Cardiac septum (tissue), 1 donor: ENCODE measurements at places on chromosomes 1 and 21.

DNA sequence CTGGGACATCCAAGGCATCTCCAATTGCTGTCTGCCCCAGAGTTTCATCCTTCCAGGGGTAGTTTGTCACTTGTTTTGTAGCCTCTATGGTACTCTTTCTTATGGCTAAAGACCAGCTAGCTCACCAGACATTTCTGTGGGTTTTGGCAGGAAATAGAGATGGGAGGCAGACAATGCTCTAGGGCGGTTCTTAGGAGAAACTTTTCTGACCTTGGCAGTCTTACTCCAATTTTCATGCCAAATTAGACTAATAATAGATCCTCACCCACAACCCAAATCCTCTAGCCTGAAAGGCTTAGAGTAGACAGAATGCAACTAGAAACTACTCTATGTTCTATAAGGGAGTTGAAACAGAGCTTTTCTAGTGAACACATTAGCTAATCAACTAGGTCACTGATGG, 69.8 kb downstream of the LRIG2 start:
- DNase-seq = no peak

DNA sequence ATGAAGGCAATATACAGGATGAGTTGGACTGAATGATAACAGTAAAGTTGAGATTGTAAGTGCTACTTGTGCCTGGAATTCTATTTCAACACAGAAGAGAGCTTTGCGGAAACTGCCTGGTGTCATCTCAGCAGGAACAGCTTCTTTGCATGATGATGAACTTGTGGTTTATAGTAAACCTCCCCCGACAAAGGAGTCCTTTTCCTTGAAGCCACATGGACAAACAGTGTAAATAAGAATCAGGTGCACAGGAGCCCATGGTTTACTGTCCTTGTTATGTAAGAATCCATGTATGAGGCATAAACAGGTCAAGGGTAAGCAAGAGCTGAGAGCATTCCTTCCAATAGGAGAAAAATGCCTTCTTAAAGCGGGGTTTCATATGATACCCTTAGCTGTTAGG, 66.2 kb downstream of the PCNX2 start:
- DNase-seq = no peak

DNA sequence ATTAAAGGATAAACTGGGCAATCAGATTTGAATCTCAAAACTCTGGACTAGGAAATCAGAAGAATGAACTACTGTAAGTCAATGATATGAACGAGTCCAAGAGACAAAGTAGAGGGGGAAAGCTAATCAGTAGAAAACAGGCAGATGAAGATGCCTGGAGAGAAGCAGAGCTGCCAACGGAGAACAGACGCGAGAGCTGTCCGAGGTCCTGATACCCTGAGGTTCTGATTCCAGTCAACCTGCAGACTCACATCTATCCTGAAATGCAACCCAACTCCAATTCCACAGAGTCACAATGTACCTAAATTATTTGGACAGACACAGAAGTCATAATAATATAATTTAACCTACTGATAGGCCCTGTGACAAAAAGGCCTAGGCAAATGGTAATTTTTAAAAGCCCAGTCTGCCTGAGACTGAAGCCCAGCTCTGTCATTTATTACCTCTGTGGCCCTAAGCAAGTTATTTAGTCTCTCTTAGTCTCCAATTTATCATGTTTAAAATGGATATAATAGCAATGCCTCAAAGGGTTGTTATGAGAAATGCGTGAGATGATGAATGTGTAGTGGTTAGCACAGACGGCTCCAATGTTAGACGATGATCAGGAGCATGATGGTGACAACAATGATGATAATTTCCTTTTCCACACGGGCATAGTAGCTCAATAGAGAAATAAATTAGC, 33.4 kb downstream of the RGS7 start:
- no peak for DNase-seq

GRCh38 chr1:38014724-38015424, 2.3 kb downstream of the UTP11 start:
- DNase-seq = peak; percentile 39

- no peak for DNase-seq
Measured at GRCh38 chr1:48261881-48262400, 39.4 kb downstream of the SLC5A9 start.

DNA sequence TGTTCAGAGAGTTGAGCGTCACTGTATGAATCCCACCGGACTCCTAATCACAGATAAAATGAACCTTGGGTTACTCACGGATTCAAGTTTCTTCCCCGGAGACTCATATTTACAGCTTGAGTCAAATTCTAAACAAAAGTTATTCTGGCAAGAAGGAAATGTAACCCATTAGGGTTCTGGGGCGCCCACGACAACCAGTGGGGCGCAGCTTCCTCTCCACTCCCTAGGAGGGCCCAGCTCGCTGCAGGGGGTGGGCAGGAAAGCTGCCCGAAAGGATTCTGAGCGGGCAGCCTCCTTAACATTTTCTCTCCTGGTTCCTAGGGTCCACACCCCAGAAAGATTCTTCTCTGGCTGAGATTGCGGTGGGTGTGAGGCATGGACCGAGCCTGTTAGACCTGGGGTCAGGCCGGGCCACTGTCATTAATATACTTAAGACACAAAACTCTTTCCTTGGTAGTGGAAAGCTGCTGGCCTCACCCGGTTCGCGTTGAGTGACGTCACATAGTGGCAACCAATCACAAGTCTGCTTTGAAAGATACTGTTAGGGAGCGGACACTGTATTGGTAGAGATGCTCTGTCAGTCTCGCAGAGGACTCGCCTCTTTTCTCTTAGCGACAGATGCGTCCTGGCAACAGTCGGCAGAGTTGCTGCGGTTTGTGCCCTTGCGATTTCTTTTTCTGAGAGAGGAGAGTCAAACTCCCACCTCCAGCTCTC, 13.6 kb upstream of the MCOLN3 start:
- DNase-seq = peak; percentile 90

DNA sequence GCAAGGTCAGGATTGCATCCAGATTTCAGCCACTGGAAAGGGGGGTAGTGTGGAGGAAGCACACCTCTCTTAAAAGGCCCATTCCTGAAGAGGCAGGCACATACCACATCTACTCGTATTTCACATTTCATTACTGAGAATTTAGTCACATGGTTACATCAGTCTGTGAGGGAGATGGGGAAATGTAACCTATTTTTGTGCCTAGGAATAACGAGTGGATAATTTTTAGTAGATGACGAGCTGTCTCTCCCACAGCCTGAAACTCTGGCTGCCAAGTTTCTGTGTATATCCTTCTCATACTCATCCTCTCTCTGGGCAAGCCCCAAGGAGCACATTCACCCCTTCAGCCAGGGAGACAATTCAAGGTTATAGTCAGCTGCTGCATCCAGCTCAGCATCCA, 10.3 kb upstream of the C21orf91 start:
- no peak for DNase-seq

GRCh38 chr1:34928066-34928696, 1.3 kb downstream of the DLGAP3 start:
- no peak for DNase-seq

DNA sequence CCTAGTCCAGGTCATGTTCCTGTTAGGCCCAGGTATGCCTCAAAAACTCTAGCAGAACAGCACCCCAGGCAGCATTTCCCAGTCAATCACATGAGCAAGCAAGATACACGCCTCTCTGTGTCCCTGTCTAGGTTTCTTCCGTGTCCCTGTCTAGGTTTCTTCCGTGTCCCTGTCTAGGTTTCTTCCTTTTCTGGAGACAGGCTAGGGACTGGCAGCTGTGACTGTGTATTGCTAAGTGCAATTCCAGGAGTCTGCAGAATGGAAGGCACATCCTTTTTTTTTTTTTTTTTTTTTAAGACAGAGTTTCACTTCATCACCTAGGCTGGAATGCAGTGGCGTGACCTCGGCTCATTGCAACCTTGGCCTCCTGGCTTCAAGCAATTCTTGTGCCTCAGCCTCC, 77.6 kb downstream of the SETD4 start:
- no peak for DNase-seq

DNA sequence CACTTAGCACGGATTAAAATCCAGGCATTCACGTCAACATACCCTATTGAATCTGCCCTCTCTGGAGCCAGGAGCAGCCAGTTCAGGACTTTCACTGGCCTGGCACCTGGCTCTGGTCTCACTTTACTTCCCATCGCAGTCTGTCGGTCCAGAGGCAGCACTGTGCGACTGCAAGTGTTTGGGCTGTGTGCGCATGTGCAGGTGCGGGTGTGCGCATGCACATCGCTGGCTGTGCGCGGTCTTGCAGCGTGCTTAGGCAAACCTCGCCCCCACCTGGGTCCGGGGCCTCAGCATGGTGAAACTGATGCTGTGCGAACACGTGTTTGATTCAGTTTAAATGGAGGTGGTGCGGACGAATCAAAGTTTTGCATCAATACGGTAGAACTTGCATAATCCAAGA, 38.0 kb downstream of the ATF3 start:
- DNase-seq = no peak

- DNase-seq = no peak
Measured at GRCh38 chr1:57262472-57262871, 161.4 kb downstream of the DAB1 start.

GRCh38 chr1:22872981-22873664, 99.5 kb downstream of the LACTBL1 start:
- DNase-seq = no peak

DNA sequence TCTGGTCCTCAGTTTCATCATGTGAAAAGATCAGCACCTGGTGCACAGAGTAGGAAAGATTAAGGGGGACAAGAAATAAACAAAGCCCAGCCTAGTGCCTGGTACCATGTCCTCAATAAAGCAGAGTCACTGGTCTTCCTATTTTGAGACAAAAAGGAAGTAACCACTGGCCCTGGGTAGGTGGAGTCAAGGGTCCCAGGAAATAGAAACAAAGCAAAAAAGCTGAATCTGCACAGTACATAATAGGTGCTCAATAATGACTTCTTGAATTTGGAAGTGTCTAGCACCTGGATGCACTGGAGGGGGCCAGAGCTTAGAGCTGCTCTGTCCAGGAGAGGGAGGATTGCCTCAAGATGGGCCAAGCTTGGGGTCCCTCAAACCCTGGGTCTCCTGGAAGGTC, 1.9 kb upstream of the EPHB2 start:
- no peak for DNase-seq

DNA sequence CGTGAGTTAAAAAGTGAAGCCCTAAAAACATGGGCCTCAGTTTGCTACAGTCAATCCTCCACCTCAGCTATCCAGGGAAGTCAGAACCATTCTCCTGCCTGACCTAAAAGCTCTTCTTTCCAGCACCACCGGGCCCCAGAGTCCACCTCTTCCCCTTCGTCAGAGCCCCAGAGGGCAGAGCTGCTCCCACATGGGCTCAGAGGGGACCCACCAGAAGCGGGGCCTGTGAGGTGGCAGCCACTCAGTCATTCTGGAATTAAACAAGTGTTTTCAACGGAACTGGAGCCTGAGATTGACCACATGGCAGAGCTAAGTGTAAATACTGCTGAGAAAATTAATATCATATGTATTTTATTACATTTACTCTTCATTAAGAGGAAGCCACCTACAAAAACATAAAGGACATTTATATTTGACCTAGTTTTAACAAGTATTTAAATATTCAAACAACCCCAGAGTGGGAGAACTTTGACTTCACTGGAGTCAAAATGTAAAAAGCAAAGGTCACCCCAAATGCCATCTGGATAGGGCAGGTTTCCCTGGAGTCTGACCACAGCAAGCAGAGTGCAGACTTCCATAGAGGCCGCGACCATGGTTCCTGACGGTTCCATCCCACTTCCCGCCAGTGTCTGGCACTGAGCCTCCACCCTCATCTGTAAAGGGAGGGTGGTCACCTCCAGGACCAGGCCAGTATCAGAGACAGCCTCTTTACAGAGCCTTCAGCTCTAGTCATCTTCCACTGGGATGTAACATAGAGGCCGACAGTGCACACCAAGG, 1.8 kb downstream of the SUMO3 start:
- no peak for DNase-seq

DNA sequence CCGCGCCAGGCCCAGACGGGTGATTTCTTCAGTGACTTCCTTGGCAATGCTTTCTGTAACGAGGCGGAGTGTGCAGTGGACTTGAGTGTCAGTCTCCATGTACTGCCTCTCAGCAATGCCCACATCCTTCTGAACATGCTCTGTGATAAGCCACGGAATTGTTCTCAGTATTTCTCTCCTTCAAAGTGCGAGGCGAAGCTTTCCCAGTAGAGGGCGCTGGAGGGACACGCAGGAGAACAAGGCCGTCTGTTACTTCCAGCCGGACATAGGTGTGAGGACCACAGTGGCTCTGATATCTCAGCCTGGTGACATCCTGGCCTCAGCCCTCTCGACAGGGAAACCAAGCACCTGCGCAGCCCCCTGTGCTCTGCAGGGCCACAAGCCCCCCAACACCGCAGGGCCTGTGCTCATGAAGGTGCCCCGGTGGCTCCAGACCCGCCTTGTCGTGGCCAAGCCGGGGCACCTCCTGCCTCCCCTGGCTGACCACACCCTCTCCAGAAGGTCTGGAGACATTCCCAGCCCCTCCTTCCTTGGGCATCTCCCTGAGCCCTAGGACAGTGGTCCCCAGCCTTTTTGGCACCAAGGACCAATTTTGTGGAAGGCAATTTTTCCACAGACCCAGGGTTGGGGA, 46.1 kb upstream of the BACE2 start:
- no peak for DNase-seq

DNA sequence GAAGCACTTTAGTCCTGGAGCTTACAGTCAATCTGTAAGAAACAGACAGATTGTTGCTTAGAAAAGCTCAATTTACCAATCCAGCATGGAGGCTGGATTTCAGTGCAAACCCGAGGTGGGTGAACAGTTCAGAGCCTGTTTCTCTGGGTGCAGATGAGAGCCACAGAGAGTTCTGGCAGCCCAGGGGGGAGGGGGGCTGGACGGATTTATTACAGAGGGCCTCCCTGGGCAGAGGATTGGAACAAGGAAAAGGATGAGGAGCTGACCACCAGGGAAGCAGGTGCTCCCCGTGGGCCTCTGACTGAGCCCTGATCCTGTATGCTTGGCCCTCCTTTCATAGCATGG, 38.0 kb upstream of the EPS8L3 start:
- DNase-seq = no peak

DNA sequence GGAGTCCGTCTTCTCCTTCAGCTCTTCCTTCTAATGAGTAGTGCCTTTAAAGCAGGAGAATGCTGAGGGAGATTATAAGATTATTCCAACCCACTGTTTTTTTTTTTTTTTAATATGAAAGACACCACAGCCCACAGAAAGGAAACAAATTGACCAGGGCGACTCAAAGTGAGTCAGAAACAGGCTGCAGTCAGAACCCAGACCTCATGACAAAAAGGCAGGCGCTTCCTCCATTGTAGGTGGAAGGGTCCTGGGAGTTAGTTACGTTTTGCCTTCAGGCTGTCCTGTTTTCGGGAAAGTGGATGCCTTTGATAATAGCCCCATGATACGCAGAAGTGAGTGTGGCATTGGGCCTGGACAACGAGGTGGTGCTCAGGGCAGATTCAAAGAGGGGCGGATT, 21.0 kb downstream of the PLXNA2 start:
- no peak for DNase-seq

- DNase-seq = no peak
Measured at GRCh38 chr1:143748906-143749305, 222.9 kb downstream of the FAM72C start.
